CD4-positive, alpha-beta T cell treated with Interferon alpha-2 for 1 hour (primary cell): ENCODE measurements at places on chromosomes 5 and 9.
A peak's percentile ranks its signal among the peaks of the same experiment; 100 is the strongest.

GRCh38 chr9:117882171-117882570 is 178.0 kb downstream of the TLR4 start:
- no peak for DNase-seq

- no peak for DNase-seq
These were observed 49.4 kb downstream of the PLK2 start for GRCh38 chr5:58410441-58410840.

- no peak for DNase-seq
These were observed 108.5 kb downstream of the ZSWIM6 start for GRCh38 chr5:61440596-61440995.

- no peak for DNase-seq
These were observed 1.6 kb upstream of the CARD9 start for GRCh38 chr9:136375096-136375495.

GRCh38 chr9:135906291-135907005 is 898 bp downstream of the CAMSAP1 start:
- no peak for DNase-seq

DNA sequence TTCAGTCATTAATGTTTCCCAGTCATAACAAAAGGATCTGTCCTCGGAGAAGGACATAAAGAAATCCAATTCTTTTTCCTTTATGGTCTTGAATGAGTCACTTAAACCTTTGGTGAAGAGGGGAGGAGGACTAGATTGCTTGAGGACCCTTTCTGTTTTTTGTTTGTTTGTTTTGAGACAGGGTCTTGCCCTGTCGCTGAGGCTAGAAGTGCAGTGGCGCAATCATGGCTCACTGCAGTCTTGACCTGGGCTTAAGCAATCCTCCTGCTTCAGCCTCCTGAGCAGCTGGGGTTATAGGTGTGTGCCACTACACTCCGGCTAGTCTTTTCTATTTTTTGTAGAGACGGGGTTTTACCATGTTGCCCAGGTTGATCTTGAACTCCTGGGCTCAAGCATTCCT is 12.3 kb downstream of the TIGD6 start:
- no peak for DNase-seq

DNA sequence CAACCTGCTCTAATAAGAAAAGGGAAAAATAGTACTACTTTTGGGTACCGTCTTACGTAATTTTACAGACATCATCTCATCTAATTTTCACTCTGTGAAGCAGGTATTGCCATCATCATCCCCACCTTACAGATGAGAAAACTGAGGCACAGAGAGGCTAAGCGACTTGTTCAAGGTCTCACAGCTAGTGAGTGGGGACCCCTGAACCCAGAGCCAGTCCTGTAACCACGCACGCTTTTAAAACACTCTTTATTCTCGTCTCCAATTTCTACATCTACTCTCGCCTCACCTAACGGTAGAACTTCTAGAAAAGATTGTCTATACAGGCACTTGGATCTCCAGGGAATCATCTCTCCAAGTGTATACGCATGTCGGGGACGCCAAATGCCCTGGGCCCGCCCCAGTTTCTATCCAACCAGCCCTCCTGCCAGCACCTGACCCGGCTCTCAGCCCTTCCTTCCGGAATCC is 1.5 kb upstream of the TRAF1 start:
- DNase-seq = peak; percentile 77

DNA sequence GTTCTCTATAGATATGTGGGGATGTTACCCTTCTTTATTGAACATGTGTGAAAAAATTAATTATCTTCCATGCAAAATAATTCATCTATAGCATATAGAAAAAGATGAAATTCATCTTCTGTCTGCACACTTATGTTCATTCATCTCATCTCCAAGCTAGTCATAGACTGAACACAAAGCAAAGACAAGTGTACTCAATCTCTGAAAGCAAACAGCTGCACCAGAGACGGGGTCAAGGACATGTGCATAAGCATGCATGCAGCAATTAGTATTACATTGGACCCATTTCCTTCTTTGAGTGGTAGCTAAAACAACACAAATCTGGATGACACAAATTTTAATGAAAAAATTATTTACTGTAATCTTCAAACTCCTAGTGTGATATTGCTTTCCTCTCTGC is 547.0 kb upstream of the COX7C start:
- DNase-seq = no peak
